NT2/D1 (cell line): ENCODE measurements at places on chromosomes 13 and 19.
A peak's percentile ranks its signal among the peaks of the same experiment; 100 is the strongest.

- no peak for DNase-seq
Measured at GRCh38 chr13:109111141-109111540, 481.7 kb downstream of the MYO16 start.

- DNase-seq: no peak
Measured at GRCh38 chr13:64801768-64802167, 2428.4 kb downstream of the PCDH9 start.

DNA sequence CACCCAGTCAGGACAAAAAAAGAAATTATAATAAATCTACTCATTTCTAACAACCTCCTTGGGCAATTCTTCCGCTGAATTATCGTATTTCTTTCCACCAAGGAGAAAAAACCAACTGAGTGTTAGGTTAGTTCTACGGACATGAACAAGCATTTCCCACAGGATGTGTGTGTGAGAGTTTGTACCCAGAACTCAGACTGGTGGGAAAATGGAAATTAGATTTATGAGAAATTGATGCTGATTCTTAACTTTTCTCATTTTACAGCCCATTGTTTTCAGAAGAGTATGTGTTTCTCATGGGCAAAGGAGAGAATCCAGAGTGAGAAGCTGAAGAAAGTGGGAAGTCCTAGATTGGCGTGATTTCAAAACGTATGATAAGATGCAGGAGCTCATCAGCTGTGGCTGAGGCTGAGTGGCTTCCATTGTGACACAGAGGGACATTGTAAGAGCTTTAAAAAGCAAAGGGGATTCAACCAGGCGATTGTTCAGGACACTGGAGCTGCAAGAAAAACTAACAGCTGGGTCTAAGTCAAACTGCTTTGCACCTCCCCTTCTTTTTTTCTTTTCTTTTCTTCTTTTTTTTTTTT lies 184.7 kb upstream of the ARGLU1 start:
- no peak for DNase-seq

- no peak for DNase-seq
Measured at GRCh38 chr13:98220271-98220791, 43.3 kb upstream of the RNF113B start.

DNA sequence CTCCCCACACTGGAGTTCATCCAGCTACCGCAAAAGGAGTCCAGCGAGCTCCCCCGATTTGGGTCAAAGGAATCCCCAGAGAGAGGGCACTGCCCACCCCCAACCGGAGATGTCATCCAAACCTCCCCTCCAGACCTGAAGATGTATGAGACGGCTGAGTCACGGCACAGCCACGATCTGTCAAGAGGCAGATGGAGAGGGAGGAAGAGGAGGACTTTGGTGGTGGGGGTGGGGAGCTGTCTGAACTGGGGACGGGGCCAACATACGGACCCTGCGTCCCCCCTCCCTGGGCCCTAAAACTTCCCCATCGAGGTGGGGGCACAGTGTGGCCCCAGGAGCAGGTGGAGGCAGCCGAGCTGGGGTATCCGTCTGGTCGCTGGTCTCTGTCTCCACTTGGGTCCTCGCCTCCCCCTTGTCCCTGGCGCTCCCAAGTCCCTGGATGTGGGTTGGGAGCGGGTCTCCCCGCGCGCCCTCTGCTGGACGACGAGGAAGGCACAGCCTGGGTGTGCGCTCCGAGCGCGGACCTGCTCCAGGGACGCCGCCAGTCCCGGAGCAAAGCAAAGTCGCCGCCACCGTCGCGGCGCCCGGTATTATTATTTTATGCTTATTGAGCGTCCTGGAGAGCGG lies 3.8 kb downstream of the PDE4A start:
- DNase-seq: no peak

DNA sequence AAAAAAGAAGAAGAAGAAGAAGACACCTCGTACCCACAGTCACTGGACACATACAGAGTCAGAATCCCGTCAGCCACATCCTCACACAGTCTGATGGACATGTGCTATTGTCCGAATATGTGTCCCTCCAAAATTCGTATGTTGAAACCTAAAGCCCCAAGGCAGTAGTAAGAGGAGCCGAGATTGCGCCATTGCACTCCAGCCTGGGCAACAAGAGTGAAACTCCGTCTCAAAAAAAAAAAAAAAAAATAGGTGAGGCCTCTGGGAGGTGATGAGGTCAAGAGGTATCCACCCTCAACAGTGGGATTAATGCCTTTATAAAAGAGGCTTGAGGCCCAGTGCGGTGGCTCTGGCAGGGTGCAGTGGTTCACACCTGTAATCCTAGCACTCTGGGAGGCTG lies 2.6 kb upstream of the DENND1C start:
- no peak for DNase-seq

GRCh38 chr19:41363371-41363752 lies 587 bp downstream of the B9D2 start:
- no peak for DNase-seq

- no peak for DNase-seq
Measured at GRCh38 chr19:47370045-47370611, 21.0 kb downstream of the DHX34 start.

DNA sequence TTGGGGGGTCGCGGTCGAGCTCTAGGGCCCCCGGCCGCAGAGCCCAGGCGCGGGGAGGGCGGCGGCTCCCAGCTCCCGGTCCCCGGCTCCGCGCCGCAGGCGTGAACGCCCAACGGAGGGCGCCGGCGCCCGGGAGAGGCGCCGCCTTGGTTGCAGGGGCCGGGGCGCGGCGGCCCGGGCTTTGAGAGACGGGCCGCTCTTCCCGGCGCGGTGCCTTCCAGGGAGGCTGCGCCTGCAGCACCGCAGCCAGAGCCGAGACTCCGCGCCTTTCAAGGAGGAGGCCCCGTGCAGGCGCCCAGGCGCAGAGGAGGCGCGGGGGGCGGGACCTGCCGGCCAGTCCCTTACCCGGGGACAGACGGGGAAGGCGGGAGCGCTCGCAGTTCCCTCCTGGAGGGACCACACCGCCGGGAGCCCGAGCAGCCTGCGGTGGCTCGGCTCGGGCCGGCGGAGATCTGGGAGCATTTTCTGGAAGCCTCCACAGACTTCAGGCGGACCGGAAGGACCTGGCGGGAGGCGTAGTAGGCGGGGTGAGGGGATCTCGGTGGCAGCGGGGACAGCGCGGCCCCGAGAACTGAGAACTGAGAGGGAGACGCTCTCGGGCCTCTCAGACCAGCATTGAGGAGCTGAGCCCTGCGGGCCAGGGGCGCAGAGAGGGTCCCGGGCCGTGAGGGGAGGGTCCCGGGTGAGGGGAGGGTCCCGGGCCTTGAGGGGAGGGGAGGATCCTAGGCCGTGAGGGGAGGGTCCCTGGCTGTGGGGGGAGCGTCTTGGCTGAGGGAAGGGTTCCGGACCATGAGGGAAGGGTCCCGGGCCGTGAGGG lies 25.5 kb upstream of the MCF2L start:
- peak; percentile 47 for DNase-seq

DNA sequence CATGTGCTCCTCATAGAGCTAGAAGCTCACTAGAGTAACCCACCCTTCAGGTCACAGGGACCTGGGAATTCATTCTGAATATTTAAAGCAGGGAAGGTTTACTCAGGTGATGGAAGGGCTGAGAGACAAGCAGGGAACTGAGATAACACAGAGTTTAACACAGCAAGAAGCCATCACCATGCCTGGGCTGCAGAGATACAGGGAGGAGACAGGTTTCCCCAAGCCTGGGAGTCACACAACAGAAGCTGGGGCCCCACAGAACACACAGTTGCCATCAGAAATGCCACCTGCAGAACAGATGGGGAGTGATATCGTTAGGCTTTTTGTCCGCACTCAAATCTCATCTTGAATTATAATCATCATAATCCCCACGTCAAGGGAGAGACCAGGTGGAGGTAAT lies 7.9 kb upstream of the CYSLTR2 start:
- no peak for DNase-seq

GRCh38 chr19:7705387-7706187 lies 3.7 kb upstream of the FCER2 start:
- DNase-seq: no peak

GRCh38 chr19:17244618-17245534 lies 843 bp downstream of the NR2F6 start:
- no peak for DNase-seq

DNA sequence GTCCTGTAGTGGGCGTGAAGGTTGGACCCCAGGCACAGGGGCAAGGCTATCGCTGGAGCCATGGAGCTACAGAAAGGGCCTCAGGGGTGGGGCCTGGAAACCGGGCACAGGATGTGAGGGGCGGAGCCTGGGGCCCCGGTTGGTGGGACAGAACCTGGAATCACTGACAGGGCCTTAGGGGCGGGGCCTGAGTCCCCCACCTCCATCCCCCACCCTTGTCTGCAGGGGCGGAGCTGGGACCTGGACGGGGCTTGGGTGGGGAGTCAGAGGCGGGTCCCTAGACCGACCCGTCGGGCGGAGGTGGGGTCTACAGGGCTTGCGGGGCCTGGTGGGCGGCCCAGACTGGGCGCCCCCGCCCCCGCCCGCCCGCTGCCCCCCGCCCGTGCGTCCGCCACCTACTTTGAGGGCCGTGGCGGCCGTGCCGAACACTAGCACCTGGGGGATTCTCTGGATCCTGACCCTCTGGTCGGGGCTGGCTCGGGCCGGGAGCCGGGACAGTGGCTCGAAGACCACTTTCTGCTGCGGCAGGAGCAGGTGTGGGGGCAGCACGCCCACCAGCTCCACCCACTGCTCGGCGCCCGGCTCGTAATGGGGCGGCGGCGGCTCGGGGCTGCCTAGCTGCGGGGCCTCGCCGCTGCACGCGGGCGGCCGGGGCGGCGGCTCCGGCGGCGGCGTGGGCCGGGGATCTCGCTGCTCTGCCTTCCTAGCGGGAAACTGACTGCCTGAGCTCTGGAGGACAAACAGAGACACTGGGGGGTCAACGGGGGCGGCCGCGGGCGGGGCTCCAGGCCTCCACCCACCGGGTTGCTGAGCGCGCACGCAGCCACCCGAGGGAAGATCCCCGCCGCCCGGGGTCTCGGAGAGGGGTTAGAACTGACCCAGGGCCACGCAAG lies 26.3 kb downstream of the DCAF15 start:
- peak; percentile 95 for DNase-seq

DNA sequence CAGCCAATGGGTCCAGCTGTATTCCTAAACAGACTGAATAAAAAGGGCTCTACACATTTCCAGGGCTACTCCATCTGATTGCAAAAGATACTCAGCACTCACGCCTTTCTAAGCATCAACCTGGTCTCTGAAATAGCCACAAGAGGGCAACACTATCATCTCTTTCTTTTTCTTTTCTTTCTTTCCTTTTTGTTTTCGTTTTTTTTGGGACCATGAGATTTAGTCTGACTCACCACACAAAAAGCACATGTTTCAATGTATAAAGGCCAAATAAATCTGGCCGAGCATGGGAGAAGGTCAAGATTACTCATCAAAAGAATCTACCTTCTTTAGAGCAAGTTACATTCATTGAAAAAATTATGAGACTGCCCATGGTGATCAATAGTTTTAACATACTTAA lies 805.6 kb upstream of the ARGLU1 start:
- peak; percentile 13 for DNase-seq

DNA sequence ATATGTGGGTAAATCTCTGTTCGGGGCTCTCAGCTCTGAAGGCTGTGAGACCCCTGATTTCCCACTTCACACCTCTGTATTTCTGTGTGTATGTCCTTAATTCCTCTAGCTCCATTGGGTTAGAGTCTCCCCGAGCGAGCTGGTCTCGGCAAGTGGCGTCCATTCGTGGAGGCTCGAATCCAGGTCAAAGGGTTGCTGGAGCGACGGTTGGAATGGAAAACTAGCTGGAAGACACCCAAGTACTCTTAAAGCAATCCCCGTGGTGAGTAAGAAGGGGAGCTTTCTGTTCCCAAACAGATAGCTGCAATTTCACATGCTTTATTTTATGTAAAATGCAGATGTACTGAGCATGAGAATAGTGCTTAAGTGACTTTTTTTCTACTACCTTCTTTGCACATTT lies 277.5 kb upstream of the SGCG start:
- no peak for DNase-seq

DNA sequence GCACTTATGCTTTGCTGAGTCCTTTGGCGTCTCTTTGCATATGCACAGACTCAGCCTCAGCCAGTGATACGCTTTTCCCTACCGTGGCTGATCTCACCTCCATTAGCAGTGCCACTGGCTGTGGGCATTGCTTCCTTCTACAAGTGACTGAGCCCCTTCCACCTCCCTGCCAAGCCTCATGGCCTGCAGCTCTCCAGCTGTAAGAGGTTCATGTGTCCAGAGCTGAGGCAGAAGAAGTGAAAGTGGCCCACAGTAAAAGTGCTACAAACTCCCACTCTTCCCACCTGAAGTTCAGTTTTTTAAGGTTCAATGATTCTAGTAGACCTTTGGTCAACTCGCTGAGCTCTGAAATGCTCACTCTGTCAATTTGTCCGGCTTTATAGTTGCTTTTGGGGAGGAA lies 44.7 kb downstream of the SMARCA4 start:
- no peak for DNase-seq

DNA sequence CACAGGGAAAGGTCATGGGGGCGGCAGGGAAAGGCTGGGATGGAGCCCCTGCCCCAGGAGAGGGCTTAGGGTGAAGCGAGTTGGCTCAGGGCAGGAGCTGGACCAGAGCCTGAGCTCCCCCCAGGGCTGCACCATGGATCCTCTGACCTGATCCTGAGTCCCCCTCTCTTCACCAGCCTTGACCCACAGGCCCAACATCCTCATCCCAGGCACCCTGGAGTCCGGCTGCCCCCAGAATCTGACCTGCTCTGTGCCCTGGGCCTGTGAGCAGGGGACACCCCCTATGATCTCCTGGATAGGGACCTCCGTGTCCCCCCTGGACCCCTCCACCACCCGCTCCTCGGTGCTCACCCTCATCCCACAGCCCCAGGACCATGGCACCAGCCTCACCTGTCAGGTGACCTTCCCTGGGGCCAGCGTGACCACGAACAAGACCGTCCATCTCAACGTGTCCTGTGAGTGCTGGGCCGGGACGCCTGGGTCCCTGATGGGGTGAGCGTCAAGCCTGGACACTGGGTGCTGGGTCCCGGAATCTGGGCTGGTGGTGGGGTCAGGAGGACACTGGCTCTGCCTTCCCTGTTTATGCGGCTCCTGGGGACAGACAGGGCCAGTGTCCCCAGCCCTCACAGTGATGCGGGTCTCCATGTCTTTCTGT lies 842 bp downstream of the SIGLEC9 start:
- DNase-seq: no peak

GRCh38 chr13:24004971-24005370 lies 107.7 kb upstream of the C1QTNF9B start:
- DNase-seq: no peak

DNA sequence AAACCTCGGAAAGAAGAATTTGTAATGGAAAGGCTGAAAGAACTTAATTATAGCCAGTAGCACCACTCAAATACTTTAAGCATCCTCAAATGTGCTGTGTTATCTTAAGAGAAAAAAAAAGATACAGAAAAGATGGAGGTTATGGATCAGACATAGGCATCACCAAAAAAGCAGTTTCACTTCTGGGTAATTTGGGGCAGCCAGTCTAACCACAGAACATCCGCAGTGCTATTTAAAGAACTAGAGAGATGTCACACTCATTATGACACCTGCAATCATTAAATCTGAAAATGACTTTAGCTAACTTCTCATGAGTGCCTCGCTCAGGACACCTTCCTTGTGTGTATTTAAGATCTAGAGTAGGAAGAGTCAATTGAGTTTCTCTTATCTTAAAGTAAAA lies 211.8 kb downstream of the RBM26 start:
- DNase-seq: no peak

GRCh38 chr13:52862358-52863206 lies 14.1 kb upstream of the PCDH8 start:
- DNase-seq: no peak
